ENCODE measurements at places on chromosomes 11 and 22.

GRCh38 chr11:45512471-45513148 lies 152.8 kb downstream of the CHST1 start:
- DNase-seq: no peak

GRCh38 chr11:514606-515005 lies 7.6 kb upstream of the RNH1 start:
- no peak for DNase-seq

GRCh38 chr11:115819014-115819413 lies 314.8 kb upstream of the CADM1 start:
- no peak for DNase-seq

DNA sequence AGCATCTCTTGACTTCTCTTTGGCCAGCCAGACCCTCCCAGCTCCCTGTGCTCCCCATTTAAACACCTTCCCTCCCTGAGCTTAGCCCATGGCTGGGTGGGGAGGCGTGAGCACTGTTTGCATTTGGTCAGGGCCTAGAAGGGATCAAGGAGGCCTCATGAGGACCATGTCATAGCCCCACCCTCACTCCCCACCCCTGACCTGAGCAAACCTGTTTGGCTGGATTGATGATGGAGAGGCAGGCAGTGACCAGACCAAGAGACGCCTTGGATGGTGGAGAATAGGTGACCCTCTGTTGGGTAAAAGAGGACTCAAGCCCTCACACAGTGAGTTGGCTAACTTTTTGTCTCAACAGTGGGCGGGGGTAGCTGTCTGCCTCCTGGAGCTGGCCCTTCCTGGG lies 49.9 kb downstream of the ST3GAL4 start:
- DNase-seq: no peak

DNA sequence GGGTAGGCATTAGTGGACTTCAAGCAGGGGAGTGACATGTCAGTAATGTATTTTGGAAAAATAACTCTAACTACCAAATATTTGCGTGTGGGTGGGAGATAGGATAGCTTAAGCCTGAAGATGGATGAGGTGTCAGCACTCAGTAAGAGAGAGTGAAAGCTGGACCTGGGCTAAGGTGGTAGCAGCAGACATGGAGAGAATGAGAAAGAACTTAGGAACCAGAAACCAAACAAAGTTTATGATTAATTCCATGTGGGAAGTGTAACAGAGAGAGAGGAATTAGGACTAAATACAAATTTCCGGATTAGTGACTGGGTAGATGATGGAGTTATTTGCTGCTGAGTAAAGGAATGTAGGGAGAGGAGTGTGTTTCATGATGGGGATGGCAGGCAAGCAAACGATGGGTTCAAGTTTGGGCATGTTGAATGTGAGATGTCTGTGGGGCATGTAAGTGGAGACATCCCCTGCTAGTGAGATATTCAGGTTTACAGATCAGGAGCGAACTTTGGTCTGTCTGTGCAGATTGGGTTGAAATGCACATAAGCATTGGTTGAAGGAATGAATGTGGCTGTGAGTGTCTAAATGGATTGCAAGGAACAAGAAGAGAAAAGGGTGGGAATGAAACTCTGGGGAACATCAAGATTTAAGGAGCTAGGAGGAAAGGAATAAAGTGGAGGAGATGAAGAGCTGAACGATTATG lies 185.6 kb upstream of the MTMR2 start:
- no peak for DNase-seq

Data from hypothalamus (tissue), 51 donors.